Stimulated activated naive CD4-positive, alpha-beta T cell (primary cell): ENCODE measurements at places on chromosomes 11 and 22.

- no peak for DNase-seq
Measured at GRCh38 chr11:117417342-117417741, 89.7 kb downstream of the CEP164 start.

GRCh38 chr11:97279341-97279740 lies 889.5 kb downstream of the JRKL start:
- no peak for DNase-seq

- no peak for DNase-seq
Measured at GRCh38 chr11:8790968-8791367, 108.4 kb downstream of the RPL27A start.

GRCh38 chr22:16387088-16387487 lies 205.5 kb downstream of the CCT8L2 start:
- DNase-seq = no peak

- no peak for DNase-seq
Measured at GRCh38 chr11:94043241-94043640, 22.1 kb downstream of the HEPHL1 start.

DNA sequence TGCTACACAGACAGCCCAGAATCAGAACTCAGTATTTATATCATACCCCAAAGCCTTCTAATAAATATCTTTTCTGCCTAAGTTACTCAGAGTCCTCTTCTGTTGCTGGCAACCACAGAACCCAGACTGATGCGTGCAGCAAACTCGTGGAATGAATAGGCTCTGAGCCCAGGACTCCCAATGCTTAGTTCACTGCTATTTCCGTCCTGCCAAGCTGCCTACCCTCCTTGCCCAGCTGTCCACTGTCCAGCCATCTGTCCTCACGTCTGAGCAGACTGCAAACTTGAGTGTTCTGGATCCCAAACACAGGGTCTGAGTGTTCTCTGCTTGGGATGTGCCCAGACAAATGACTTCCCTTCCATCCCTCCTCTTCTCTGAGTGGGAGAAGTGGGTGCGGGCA lies 19.4 kb downstream of the PTPN5 start:
- DNase-seq = no peak

DNA sequence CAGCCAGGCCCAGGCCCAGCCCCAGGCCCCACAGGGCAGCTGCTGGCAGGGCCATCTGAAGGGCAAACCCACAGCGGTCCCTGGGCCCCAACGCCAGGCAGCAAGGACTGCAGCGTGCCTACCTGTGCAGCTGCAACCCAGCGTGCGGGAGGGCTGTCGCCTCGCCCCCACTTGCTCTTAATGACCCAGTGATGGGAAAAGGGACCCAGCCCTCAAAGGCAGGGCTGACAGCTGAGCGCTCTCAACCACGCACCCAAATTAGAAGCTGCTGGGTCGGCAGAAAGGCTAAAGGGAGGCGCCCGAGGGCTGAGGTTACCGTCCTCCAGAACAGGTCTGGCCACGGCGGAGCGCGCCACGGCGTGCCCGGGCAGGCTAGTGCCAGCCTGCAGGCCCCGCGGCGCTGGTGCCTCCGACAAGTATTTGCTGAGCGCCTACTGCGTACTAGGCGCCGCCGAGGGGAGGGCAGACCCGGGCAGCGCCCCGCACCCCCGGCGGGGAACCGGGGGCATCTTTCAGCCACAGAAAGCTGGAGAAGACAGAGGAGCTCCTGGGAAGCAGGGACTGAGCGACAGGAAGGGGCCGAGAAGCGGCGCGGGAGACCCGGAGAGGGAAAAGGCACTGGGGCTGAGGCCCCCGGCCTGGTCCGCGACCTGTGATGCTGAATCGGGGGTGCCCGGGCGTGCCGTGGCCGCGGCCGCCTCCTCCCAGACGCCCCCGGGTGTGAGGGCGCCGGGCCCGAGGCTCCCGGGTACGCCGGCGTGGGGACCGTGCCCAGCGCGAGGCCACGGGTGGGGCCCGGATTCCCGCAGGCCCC lies 773 bp downstream of the HRAS start:
- DNase-seq = no peak

DNA sequence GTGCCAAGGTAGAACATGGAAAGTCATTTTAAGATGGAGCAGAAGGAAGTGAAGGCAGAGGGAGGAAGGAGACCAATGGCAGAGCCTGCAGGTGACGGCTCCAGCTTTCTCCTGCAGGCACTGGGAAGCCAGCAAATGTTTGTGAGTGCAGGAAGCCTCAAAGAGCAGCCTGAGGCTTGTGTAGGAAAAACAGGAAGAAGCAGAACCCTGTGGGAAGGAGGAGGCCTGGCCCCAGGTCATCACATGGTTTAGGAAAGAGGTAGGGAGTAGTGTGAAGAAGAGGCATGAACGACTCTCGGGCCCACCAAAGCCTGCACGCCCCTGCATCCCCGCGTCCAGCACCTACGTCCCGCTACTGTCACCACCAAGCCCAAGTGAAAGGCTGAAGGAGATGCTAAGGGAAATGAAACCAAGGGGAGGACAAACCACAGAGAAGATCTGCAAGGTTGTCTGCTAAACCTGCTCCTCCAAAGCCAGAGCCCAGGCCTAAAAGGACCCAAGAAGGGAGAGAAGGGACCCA lies 151.5 kb downstream of the CHST1 start:
- DNase-seq = no peak

DNA sequence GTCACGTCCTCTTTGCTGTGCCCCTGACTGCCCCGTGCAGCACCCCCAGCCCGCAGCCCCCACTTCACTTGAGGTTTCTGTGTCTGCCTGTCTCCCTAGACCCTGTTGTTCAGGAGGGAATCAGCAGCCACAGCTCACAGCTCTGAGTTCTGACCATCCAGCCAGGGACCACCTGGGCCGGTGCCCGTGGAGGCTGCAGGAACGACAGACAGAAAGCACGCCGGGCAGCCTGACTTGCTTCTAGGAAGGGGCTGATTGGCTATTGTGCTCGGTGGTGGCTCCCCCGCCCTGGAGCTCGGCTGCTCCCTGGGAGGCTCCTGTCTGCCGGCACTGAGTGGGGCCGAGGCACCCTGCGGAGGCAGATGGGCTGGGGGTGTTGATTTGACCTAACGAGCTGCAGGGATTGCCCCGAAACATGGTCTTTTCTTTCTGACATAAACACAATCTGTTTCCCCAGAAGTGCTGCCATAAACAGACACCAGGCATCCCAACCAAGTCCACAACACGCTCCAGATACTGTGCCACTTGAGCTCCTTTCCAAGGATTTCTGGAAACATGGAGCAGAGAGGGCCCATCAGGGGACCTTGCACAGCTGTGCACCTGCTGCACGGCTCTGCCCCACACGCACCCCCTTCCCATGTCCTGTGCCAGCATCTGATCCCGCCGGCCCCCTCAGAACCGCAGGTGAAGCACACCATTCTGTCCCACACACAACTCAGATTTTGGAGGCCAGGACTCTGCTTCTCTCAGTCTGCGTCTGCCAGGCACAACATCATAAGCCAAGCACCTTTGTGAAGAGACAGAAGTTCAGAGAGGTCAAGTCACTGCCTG lies 855.9 kb downstream of the TBC1D22A start:
- no peak for DNase-seq
